Stimulated activated CD8-positive, alpha-beta memory T cell treated with anti-CD3 and anti-CD28 coated beads, Interleukin-2, amount 100 ng/mL, for 1 hour (primary cell): ENCODE measurements at places on chromosomes 3 and 15.

DNA sequence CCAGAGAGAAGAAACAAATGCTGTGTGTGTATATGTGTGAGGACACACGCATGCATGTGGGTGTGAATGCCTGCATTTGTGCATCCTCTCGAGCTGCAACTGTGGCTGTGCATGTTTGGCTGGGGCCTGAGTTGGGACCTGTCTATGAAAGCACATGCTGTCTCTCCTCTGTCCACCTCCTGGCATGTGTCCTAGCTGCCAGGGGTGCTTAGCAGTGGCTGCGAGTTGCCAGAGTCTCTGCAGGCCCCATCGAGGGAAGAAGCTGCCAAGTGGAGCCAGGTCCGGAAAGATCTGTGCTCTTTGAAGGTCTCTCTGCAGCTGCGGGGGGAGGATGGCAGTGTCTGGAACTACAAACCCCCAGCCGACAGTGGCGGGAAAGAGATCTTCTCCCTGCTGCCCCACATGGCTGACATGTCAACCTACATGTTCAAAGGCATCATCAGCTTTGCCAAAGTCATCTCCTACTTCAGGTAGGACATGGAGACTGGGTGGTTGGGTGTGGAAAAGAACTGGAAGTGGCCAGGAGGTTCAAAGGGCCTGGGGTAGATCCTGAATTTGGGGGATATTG, 30.7 kb downstream of the NR1I2 start:
- DNase-seq: no peak

DNA sequence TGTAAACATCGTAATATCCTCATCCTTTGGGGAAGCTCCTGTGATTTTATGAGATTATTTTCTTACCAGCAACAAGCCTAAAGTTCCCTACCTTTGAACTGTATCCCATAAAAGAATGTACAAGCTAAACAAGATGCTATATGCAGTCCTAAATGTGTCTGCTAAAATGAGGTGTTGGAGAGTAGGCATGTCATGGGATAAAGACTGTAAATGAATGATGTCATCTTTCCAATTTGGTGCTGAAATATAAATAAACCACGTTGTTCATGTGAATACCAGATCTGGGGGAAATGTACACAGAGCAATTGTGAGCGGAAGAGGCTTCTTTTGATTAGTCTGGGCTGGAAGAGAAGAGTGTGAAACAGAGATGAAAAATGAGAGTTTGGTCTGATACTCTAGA, 214.9 kb upstream of the WNT5A start:
- no peak for DNase-seq

DNA sequence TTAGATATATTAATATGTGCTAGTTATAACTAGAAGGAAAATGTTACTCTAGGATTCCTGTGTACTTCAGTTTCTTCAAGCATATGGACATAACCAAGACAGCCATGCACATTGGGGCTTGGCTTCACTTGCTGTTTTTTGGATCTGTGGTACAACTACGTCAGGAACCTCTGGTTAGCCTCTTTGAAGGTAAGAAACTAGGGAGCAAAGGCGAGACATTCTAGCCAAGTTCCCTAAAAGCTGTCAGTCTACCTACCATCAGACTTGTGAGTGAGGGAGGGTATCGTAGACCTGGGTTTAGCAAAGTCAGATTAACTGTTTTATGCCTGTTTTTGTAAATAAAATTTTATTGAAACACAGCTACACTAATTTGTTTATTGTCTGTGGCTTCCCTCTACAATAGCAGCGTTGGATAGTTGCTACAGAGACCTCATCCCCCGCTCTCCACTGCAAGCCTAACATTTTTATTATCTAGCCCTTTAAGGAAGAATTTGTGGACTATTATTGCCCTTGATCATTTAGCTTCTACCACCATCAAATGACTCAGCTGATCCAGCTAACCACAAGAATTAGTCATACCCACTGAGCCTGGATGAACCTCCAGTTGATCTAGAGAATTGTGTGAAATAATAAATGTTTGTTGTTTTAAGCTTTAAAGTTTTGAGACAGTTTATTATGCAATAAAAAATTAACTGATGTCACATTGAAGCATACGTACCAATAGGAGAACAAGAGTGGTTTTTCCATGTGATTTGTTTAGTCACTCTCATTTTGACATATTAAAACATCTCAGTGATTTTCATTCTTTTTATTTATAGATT, 58.1 kb downstream of the RSRC1 start:
- no peak for DNase-seq

- DNase-seq: no peak
These were observed 84.9 kb downstream of the WWTR1 start for GRCh38 chr3:149572796-149573414.

DNA sequence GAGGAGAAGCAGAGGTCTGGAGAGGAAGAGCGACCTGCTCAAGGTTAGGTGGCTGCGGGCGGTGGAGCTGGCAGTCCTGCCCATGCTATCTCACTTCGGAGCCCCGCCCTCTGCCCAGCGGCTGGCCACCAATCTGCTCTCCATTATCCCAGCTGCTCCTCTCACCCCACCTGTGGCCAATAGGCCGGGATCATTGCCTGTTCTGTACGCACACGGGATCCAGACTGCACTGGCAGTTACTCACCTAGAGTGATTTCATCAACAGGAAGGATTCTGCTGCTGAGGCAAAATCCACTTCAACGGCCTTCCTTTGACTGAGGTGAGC, 100.6 kb downstream of the TLE3 start:
- no peak for DNase-seq

- DNase-seq: no peak
These were observed 49.0 kb downstream of the LRRN1 start for GRCh38 chr3:3847994-3848922.

DNA sequence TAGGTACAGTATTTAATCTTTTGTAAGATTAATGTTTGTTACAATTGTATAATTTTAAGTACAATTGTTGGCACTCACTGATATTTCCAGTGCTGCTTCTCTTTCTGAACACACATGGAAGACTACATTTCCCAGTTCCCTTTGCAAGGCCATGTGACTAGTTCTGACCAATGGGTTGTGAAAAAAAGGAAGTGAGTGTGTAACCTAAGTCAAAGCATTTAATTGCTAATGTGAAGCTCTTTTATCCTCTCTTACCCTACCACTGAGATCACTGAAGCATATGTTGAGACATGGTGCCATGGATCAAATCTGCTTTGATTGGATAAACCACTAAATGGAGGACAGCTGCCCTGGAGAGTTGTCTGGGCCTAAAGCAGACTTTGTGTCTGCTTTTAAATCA, 83.9 kb upstream of the PLXND1 start:
- DNase-seq: no peak

DNA sequence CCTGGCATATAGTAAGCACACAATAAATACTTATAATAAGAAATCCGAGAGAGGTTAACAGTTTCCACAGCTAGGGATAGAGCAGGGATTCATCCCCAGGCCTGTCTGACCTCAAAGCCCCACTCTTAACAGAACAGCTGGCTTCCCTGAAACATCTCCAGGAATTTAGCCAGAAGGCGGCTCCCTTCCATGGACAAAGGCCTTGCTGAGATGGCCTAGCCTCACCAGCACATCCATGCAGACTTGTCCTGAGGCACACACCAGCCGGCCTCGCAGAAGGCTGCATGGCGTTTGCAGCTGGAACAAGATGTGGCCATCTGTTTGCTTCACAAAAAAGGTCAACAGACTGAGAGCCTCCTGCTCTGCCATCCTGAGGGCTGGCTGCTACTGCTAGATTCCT, 245.4 kb downstream of the SLCO3A1 start:
- no peak for DNase-seq

- DNase-seq: no peak
These were observed 46.5 kb downstream of the KLHDC8B start for GRCh38 chr3:49217688-49218470.

DNA sequence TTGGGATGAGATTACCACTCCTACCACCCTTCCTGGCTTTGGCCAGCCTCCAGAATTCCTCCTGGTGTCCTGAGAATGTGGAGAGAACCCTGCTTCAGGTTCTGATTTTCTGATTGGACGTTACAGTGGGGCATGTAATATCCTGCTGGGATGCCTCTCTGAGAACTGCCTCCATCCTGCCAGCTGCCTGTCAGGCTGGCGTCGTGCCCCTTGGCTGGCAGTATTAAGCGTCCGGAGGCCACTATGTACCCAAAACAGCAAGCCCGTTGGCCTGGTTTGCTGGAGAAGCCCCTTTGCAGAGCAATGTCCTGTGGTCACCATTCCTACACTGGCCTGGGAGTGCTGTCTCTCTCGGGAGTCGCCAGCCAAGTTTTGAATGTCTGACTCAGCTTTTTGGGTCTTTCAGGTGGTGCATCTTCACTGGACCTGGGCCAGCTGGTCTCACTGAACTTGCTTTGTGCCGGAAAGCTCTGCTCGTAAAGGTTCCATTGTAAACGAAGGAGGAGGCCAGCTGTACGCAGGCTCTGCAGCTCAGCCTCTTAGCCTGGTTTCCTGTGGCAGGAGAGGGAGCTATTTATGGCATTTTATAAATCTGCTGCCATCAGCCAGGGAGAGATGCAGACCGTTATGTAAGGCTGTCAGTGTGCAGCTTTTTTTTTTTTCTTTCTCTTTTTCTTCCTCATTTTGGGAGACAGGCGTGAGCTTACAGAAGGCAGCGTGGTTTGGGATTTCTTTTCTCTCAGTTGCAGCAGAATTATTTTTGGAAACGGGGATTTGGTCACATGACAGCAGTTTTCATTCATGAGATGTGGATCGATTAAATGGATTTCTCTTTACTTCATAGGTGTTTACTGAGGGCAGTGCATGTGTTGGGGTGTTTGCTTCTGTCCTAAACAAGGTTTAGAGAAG, 19.0 kb upstream of the TRAK1 start:
- no peak for DNase-seq

- DNase-seq: no peak
These were observed 453 bp downstream of the ZDHHC23 start for GRCh38 chr3:113948015-113948917.

GRCh38 chr3:125651244-125651643, 55.9 kb upstream of the OSBPL11 start:
- DNase-seq: no peak

DNA sequence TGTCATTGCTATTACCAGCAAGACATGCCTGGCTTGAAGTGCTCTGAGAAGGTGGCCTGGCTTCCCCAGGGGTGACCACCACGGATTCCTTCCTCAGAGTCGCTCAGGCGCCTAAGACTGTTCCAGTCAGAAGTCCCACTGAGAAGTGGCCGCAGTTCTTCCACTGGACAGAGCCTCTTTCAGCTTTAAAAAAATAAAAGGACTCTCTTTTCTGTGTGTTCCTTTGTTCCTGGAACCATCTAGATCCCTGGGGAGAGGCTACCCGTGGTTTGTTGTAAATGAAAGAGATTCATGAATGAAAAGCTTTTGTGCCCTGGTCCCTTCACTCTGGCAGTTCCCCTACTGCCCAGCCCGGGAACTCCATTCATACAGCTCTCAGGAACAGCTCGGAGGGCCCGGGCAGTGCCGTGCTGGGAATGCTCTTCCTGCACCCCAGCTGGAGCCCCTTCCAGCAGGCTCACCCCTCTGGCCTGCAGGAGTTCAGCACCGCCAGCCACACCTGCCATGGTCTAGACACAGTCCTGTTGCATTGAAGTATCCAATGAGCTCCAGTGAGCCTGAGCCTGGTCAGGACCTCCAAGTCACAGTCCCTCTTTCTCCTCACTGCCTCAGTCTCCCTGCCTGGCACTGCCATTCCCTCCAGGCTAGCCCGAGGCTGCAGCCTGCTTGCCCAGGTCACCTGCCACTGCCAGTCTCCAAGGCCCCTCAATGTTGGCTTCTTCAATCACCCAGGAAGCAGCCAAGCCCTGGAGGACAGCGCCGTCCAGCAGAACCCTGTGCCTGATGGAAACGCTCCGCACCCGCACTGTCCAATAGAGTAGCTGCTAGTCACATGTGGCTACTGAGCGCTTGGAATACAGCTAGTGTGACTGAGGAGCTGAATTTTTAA, 75.4 kb downstream of the XXYLT1 start:
- no peak for DNase-seq

DNA sequence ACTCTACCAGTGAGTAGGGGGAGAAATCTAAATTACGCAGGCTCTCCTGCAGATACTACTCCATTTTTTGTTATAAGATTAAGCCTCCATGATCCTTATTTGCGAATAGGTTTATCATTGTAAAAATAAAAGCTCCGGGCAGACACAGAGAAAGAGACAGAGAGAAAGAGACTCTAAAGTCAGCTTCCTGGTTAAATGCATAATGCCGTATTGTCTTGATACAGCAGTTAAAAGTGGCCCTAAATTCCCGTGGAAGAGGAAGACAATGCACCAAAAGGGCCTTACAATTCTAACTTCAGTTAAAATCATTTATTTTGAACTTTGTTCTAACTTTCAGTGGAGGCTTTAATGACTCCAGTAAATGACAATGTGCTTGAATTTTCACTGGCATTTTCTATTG, 98.3 kb downstream of the SLC9A9 start:
- DNase-seq: no peak

DNA sequence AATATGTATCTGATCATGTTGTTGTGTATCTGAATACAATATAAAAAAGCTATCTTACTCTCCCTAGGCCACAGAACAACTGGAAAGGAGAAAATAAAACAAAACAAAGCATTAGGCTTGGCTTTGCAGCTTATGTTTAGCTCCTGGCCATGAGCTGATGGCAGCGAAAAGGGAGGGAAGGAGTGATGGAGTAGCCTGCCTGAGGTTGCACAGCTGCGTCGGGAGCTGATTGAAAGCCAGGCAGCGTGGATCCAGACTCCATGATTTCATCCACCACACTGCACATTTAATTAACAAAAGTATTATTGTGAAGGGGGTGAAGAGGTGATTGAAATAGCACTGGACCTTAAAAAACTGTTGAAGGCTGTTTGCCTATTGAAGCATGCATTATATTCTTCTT, 212.2 kb downstream of the GABRG3 start:
- no peak for DNase-seq
